Stimulated activated CD4-positive, alpha-beta T cell treated with anti-CD3 and anti-CD28 coated beads, Interleukin-2, amount 100 ng/mL, for 24 hours (primary cell): ENCODE measurements at places on chromosomes 3 and 15.

DNA sequence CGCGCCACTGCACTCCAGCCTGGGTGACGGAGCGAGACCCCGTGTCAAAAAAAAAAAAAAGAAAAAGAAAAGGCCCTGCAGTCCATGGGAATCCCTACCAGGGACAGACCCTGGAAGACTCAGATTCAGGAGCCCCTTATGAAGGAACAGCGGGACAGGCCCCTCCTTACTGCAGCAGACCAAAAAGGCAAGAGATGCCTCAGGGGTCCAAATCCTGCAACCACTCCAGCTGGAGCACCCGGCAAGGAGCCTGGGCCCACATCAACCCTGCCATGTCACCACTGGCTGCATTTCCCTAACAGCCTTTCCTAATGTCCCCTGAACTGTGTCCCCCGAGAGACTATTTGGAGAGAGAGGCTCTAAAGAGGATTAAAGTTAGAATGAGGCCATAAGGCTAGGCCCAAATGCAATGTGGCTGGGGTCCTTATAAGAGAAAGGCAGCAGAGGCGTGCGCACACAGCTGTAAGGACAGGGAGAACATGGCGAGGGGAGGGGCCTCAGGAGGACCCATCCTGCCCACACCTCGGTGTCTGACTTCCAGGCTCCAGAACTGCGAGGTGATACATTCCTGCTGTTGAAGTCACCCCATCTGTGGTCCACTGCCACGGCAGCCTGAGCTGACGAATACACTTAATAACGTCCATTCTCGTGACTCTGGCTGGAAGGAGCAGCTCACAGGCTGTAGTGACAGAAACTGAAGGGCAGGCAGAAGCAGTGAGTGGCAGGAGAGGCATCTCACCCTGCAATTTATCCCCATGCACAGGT is 78.1 kb downstream of the ATP10A start:
- DNase-seq = no peak

DNA sequence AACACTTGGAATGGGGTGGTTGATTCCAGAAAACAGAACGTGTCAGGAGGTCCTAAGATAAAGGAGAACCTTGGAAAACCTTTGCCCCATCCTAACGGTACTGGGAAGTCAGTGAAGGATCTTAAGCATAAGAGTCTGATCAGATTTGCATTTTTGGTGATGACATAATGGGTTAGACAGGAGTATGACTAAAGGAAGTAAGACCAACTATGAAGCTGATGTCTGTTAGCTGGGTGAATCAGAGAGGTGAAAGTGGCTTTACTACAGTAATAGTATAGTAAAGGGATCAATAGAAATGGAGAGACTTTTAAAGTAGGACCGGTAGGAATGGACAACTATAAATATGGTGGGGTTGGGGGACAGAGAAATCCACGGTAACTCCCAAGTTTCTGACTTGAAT is 12.6 kb downstream of the GTF2A2 start:
- DNase-seq = no peak

- DNase-seq = no peak
Measured at GRCh38 chr3:29240248-29240647, 40.6 kb upstream of the RBMS3 start.

- no peak for DNase-seq
Measured at GRCh38 chr3:713006-713621, 379.7 kb upstream of the CNTN6 start.

DNA sequence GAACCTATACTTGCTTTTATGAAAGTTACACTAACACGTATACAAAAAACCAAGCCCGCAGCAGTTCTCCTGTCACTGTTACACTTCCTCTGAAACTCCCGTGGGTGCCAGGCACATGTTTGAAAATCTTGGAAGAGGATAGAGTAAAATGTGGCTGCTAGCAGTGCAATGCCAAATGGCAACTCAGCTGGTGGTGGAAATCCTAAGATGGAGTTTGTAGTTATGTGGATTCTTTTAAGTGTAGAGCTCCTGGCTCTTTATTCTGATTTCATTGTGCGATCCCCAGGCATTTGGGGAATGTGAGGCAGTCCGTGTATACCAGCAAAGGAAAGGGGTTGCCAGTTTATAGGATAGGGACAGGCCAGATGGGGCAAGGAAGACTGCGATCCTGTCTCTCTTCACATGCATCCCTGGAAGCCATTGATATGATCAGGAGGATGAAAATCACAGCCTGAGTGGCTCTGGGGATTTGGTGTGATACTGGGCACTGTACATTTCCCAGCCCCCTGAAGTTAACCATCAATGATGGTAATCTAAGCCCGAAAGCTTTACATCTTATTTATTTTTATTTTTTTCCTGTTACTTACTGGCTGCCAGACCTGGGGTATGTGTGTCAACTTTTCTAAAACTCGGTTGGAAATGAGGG is 1.1 kb downstream of the STAC start:
- no peak for DNase-seq

DNA sequence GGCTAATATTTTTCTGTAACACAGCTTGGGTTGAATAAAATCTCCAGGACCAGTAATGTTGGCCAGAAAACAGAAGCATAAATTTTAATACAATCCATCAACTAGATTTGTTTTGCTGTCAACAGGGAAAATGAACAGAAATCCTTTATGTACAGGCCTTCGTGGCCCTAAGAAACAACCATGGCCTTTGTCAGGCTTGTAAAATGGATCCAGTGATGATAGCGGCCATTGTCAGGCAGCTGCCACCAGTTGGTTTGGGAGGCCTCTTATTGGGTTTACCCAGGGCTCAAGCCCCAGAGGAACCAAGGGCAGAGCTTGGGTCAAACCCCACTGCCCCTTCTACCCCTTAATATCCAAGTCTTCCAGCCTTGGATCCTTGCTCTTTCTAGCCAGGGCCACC is 5.6 kb upstream of the FYCO1 start:
- no peak for DNase-seq

GRCh38 chr3:87227835-87228144 is 681 bp downstream of the CHMP2B start:
- no peak for DNase-seq

DNA sequence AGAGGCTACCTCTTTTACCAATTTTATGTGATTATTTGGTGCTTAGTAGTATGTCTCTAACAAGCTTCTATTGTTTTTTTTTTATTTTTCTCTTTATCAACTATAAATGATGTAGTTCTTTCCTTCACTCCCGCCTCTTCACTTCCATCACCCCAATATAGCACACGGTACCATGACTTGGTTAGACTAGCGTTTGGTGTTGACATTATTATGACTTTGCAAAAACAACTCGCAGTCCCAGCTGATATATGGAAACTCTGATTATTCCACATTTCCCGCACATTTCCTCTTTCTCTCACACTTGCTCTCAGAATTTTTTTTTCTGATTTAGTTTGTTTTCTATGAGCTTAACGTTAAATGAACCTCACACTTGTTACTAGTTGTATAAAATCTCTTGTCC is 162.2 kb downstream of the GREM1 start:
- no peak for DNase-seq

DNA sequence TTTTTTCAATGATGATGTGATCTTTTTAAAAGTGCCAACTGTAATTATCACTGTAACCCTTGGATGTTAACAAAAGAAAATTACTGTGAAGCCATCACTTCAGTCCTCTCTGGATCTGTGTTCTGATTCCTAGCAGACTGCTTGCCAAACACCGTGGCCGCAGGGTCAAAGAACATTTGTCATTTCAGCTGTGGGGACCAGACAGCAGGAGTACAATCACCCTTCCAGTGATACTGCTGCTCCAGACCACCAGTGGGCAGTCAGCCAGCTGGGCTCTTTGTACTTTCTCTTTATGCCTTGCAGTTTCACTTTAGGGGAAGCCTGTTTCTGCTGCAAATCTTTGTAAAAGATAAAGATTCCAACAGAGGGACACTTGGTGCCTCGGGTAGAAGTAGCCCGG is 770.0 kb downstream of the GRM7 start:
- no peak for DNase-seq

DNA sequence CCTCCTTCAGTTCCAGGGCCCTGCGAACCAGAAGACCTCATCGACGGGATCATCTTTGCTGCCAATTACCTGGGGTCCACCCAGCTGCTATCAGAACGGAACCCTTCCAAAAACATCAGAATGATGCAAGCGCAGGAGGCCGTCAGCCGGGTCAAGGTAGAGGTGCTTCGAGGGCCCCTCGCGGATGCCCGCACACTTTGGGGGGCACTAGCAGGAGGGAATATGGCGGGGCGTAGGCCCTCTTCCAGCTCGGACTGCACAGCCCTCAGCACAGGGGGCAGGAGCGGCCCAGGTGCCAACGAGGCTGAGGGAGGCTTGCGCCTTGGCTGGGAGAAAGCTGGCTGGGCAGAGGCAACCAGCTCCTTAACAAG is 176.6 kb downstream of the NSMCE3 start:
- no peak for DNase-seq

DNA sequence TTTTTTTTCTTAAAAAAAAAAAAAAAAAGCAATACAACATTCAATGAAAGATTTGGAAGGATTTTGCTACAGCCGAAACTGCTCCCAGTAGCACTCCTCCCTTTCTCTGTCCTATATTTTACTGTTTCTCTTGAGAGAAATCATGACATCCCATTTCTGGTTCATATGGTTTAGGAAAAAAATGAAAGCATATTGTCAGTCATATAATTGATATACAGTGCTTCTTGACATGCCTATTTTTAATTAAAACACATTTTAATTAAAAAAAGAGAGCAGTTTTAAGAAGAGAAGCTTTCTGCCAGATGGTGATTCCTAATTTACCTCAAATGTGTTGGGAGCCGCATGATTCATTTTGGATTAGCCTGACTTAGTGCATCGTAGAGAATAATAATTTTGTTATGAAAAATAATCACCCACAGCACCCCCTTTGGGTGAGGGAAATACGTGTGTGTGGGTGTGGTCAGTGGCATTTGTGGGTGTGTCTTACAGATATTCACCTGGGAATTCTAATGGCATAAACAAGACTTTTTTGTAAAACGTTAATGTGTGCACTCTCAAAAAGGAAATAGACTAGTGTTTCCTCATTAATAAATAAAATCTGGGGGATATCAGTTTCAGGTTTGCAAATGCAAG is 544.5 kb downstream of the MFSD1 start:
- no peak for DNase-seq

GRCh38 chr15:38745126-38745525 is 180.5 kb upstream of the RASGRP1 start:
- no peak for DNase-seq
